ENCODE measurements at places on chromosomes 3 and 15.
A peak's percentile ranks its signal among the peaks of the same experiment; 100 is the strongest.

DNA sequence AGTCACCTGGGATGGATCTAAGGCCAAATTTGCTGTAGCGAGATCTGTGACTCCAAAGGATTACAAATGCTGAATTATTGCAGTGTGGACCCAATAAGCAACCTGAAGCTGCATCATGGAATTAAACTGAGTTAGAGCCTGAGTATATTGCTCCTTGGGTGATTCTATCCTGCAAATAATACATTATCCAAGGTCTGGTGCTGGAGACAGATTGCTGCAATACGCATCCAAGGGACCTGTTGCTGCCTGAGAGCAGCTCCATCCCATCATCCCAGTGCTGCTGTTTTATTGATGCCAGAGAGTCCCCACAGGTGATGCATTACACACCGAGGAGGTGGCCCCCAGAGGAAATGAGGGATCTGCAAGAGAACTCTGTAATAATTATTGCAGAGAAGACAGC lies 31.6 kb upstream of the PCSK6 start:
- DNase-seq, result no peak

GRCh38 chr15:39756806-39757522 lies 25.7 kb downstream of the FSIP1 start:
- DNase-seq, result no peak

DNA sequence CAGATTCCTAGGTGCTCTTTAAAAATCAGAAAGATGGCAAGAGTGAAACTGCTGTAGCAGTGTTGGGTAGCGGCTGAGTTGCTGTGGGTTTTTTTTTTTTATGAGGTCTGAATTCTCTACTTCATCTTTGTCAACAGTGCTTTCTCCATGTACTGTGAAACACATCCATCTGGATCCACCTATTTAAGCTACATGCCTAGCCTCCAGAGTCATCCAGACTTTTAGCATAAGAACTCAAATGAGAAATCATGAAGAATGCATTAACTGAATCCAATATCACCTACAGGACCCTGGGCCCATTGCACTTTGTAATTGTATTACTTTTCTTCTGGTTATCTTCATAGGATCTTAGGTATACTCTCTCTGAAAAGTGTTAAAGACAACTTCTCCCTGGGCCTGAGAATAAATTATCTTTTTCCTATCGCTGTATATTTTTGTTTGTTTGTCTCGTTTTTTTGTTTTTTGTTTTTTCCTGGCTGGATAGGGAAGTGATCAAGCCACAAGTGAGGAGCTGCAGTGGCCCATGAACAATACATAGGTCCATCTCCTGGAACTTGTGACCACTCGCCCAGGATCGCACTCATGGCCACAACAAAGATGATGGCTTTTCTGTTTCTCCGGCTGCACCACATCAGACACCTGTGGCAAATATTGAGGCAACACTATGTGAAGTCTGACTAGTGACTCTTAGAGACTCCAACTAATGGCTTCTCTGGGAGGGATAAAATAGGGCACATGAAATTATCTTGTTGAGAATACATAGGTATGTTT lies 609.9 kb upstream of the AGTR1 start:
- DNase-seq, result no peak

DNA sequence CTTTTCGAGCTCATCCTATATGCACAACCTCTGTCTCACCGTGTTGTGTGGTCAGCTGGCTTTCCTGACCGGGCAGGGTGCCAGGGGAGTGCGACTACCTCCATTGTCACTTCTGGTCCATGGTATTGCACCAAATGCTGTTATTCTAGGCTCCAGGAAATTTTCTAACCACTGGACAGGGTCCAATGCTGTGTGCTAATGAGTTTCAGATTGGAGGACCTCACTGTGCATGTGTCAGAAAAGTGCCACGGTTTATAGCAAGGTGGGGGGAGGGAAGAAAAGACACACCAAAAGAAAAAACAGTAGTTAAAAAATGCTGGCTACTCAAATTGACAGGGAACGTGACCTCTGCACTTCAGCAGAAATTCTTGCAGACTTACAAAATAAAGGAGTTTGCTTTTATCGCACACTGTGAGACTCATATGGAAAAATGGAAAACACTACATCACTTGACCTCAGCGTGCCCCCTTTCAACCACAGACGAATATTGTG lies 480.1 kb downstream of the FOXP1 start:
- DNase-seq, result no peak

DNA sequence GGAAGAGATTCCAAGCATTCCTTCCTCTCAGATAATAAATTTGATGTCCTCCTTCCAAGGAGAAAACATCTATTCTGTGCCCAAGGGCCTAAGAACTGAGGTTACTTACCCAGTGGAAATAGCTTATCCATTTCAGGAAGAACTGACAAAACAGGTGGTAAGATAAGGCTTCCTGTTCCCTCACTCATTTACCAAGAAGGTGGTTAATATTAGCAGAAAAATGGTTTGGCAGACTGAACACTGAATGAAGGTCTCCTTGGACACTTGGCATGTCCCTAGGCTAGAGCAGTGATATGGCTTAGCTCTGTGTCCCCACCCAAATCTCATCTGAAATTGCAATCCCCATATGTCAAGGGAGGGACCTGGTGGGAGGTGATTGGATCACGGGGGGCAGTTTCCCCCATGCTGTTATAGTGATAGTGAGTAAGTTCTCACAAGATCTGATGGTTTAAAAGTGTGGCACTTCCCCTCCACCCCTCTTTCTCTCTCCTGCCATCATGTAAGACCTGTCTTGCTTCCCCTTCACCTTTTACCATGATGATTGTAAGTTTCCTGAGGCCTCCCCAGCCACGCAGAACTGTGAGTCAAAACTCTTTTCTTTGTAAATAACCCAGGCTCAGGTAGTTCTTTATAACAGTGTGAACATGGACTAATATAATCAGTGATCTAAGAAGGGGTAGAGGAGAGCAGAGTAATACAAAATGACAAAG lies 127.4 kb downstream of the ST8SIA2 start:
- no peak for DNase-seq

GRCh38 chr3:21434310-21434709 lies 316.7 kb downstream of the ZNF385D start:
- no peak for DNase-seq

DNA sequence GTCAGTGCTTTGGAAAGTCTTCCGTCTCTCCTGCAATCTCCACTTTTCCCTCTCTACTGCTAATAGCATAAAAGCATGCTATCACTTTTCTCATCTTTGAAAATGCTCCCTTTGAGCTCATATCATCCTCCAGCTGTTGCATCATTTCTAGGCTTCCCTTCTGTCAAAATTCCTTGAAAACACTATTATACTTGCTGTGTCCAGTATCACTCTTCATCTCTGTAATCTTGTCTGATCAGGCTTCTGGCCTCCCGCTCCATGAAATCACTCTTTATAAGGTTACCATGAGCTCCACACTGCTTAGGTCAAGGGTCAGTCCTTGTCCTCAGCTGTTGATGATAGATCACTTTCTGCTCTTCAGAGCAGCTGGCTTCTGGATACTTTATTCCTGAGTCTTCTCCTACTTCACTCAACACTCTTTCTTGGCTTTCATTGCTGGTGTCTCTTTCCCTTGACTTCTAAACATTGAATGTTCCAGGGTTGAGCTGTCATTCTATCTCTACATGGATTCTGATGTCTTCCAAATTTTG lies 50.9 kb upstream of the SPTSSB start:
- DNase-seq, result no peak

- DNase-seq, result no peak
Observed at GRCh38 chr3:152331018-152331541, 62.4 kb downstream of the MBNL1 start.

DNA sequence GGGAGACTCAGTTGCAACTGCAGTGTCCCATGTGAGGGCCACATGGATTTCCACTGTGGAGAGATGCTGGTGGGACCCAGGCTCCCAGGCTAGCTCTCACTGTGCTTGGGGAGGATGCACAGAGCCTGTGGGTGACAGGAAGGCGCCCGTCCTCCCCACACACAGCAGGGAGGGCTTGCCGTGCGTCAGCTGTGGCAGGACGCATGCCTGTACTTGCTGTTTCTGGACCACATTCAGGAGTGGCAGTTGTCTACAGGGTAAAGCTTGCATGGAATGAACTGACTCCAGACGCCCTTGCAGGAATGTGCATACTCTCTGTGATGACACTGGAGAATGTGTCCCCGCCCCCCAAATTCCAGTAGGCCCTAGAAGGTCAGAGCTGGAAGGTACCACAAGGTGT lies 63.8 kb upstream of the SNRPA1 start:
- DNase-seq, result no peak

GRCh38 chr3:189869165-189869564 lies 238.0 kb downstream of the TP63 start:
- DNase-seq, result no peak

DNA sequence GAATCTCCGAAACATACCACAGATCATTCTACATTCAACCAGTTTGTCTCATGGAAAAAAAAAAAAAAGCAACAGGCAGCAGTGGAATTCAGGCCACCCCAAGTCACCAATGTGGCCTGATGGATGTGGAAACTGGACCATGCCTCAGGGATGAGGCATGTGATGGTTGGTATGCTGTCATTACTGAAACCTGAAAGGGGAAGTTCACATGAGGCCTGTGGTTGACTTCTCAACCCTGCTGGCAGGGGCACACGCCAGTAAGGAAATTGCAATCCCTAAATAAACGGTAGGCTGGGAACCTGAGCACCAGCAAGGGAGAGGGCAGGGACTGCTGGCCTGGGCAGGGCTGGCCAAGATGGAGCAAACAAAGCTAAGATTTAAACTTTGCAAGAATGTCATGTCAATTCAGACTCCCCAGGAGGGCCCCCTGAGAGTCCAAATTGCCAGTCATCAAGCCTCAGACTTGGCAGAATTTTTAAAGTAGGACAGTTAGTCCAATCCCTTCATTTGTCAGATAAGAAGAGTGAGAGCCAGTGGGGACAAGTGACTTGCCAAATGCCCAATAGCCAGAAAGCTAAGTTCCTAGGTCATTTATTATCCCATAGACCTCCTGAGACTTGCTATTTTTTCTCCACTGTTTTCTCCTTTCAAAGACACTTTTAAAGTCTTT lies 310.4 kb downstream of the ERC2 start:
- no peak for DNase-seq

DNA sequence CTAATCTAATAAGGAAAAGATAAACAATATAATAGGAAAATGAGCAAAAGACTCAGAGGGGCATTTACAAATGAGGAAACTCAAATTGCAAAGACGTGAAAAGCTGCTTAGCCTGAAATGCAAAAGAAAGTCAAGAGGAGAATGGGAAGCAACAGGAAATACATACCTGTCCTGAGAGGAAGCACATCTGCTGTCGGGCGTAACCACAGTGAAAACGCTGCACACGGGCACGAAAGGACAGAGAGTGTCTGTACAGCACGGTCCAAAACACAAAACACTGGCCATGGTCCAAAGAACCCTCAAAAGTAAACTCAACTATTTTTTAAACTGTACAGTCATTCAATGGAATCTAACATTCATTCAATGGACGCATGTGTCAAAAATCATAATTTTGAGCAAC lies 100.6 kb downstream of the CHSY1 start:
- DNase-seq, result no peak

- DNase-seq, result no peak
Observed at GRCh38 chr3:152413240-152413639, 144.5 kb downstream of the MBNL1 start.

GRCh38 chr3:23662079-23662617 lies 143.6 kb upstream of the UBE2E1 start:
- DNase-seq, result no peak

DNA sequence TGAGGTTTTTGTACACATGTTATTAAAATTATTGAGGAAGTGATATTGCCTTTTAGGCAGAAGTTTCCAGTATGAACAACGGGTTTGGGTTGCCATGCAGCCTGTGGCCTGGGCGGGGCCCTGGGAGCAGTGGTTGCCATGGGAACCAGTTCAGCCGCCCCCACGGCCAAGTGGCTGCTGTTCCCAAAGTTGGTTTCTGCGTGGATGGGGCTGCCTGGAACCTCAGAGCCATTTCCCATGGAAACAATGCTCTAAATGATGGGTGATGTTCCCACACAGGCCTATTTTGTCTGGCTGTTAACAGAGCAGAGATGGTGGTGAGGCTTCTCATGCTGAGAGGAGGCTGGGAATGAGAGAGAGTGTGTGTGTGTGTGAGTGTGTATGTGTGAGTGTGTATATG lies 19.5 kb downstream of the MRAS start:
- no peak for DNase-seq

GRCh38 chr3:117700573-117701360 lies 991.2 kb downstream of the TUSC7 start:
- no peak for DNase-seq

GRCh38 chr3:194134231-194134756 lies 1.7 kb upstream of the HES1 start:
- DNase-seq, result peak; percentile 25

- no peak for DNase-seq
Observed at GRCh38 chr3:129519896-129520715, 8.3 kb upstream of the RHO start.

DNA sequence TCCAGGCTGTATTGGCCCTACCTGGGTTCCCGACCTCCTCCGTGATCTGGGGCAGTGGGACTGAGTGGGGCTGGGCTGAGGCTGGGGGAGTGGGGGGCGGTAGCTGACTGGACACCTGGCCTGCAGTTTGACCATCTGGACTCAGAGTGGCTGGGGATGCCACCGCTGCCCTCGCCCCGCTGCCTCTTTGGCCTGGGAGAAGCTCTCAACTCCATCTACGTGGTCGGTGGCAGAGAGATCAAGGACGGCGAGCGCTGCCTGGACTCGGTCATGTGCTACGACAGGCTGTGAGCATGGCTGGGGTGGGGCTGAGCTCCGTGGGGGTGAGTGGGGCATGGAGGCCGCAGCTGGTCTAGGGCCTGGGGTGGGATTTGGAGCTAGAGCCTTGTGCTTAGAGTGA lies 2.7 kb downstream of the KLHL40 start:
- no peak for DNase-seq

- DNase-seq, result no peak
Observed at GRCh38 chr3:100089812-100090668, 24.3 kb downstream of the FILIP1L start.

- no peak for DNase-seq
Observed at GRCh38 chr3:186044968-186045367, 63.9 kb downstream of the ETV5 start.

- no peak for DNase-seq
Observed at GRCh38 chr3:28669870-28670269, 321.2 kb upstream of the AZI2 start.

GRCh38 chr3:23612296-23612891 lies 193.4 kb upstream of the UBE2E1 start:
- DNase-seq, result no peak

DNA sequence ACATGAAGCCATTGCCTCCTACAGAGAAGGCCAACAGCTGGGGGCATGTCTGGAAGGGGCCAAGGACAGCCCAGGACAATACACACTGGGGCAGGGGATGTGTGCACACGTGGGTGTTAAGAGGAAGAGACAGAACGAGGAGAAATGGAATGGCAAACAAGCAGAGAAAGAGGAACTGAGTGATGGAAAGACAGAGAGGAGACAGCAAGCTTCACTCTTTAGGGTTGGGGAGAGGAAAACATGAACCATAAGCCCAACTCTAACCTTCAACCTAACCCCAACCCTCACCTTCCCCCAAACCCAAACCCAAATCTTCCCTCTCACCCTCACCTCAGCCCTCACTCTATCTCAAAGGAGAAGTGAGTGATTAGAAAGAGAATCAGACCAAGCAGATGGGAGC lies 11.9 kb upstream of the PARL start:
- no peak for DNase-seq

All from activated T-helper 1 cell treated with anti-CD3 and anti-CD28 coated beads, Interleukin-2, amount 50 U/mL, for 16 hours (primary cell).